Stimulated activated CD4-positive, alpha-beta T cell treated with anti-CD3 and anti-CD28 coated beads, TNF-alpha, amount 100 ng/mL, for 48 hours (primary cell): ENCODE measurements at places on chromosomes 2 and 18.
A peak's percentile ranks its signal among the peaks of the same experiment; 100 is the strongest.

DNA sequence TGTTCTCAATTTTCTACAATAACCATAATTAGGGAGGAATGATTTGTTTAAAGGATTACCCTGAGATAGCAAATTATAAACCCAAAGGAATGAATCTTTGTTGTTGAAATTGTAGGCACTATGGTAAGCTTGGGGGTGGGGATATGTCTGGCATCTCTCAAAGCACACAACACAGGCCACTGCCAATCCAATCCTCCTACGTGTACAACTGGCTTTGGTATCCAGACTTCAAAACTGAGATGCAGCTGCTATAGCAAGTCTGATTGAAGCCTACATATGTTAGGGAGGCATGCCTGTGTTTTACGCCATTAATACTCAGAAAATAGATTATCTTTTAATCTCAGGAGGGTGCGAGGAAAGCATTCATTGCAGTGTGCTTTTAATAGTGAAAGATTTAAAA, 5.9 kb upstream of the NCOA1 start:
- DNase-seq = no peak

DNA sequence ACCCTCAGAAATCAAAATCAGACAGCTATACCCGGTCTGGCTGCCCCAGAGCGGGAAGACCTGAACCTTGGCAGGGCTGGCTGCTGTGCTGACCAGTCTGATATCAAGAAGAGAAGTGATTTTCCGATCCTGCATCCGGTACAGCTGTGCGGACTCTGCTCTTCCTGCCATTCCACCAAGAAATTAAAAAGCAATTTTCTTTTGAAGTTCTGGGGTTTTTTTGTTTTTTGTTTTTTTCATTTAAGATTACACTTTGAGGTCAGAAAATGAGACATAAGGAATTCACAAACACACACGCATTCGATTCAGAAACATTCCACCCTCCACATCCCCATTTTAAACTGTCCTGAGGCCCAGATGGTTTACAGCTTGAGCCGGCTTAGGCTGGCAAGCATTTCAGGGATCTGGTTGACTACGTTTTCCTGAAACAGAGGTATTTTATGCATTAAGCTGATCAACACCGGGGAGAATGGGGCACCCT, 156.5 kb downstream of the COL6A3 start:
- no peak for DNase-seq

DNA sequence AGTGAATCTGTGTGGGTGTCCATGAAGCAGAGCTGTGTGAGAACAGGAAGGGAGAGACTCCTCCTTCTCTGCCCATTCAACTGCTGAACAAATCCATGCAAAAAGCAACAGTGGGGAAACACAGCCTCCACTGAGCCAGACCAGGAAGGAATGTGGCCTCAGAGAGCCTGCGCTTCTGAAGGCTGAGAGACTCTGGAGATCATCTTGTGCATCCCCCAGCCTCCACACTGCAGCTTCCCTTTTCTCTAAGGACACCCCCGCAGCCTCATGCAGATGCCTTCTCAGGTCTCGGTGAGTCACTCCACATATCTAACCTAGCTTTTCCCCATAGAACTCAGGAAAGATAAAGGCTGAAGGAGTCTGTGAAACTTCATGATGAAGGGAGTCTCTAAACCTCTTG, 402.9 kb downstream of the TNS1 start:
- no peak for DNase-seq

GRCh38 chr2:119366161-119366648, 429 bp downstream of the C2orf76 start:
- DNase-seq = no peak

DNA sequence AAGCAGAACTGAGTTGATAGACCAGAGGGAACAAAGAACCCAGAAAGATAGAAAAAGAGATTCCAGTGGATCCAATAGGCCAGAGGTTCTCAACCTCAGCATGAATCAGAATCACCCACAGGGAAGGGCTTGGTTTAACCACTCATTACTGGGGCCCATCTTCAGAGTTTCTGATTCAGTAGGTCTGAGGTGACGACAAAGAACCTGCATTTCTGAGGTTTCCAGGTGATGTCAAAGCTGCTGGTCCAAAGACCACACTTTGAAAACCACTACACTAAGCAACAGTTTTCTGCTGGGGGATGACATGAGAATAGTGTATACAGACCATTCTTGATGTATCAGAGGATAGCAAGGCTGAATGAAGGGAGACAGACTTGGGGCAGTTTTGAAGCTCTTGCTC, 296.9 kb upstream of the STON1 start:
- no peak for DNase-seq

- no peak for DNase-seq
Measured at GRCh38 chr18:22789600-22789999, 143.5 kb upstream of the RBBP8 start.

GRCh38 chr2:220510668-220511067, 883.2 kb downstream of the SLC4A3 start:
- no peak for DNase-seq

DNA sequence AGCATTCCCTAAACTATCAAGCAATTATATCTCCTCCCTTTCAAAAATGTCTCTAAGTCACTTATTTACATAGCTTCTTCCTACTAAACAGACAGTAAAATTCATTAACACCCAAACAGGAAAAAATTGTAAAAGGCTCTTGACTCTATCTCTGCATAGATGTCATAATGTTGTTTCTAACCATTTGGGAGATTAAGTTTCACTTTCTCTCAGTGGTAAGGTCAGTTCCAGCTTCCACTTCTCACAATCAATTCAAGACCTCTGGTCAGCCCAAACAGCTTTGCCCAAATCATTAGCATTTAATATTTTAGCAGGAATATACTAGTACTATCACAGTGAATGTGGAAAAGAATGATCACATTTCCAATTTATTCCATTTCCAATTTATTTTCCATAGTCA, 374.3 kb upstream of the MC4R start:
- no peak for DNase-seq

GRCh38 chr2:113700186-113700841, 56.1 kb downstream of the SLC35F5 start:
- DNase-seq = no peak

GRCh38 chr2:30184035-30184434, 37.2 kb downstream of the YPEL5 start:
- DNase-seq = no peak

DNA sequence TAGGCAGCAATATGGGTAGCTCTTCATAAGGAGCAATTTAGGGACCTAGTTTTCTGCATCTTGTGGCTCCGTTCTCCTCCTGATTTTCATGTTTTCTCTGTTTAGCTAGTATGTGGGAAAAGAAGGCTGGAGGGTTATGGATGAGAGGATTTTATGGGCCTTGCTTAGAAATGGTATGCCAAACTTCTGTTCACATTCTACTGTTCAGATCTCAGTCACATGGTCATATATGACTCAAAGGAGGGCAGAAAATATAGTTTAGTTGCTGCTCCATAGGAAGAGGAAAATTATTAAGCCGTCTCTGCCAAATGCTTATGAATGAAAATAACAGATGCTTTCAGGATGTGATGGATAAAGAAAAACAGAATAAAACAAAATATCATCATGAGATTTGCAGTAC, 361.8 kb upstream of the CWC22 start:
- no peak for DNase-seq

DNA sequence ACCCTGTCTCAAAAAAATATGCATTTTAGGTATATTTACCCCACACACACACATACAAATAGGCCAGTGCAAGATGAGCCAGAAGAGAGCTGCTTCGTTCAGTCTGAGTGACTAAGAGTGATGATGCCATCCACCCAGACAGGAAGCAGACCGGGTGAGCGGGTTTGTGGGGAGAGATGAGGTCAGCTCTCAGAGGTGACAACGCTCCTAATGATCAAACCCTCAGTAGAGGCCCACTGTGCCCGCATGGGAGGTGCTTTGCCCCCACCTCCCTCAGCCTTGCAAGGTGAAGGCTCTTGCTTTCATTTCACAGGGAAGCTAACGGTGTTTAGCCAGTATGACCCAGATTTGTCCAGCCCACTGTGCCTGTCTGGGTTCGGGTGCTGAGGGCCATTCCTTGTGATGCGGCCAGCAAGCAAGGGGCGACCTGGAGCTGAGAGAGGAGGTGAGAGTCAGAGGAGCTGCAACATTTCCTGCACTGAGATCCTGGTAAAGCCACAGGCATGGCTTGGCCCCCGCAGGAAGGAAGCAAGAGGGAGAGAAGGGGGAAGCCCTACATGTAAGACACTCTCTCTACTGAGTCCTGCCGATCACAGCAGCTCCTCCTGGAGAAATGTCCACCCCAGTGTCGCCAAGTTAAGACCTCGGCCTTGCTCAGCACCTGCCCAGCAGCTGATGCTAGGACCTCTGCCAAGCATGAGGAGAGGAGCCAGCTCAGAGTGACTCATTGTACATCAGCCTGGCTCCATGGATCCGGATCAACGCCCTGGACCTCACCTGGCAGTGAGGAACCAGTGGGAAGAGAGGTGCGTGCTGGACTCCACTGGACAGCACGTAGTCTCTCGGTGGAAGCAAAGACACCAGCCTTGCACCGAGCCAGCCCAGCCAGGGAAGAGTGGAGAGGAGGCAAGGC, 37.0 kb downstream of the NIFK start:
- DNase-seq = peak; percentile 82

- no peak for DNase-seq
Measured at GRCh38 chr2:135667045-135667444, 74.6 kb upstream of the UBXN4 start.

GRCh38 chr2:20897047-20897446, 74.1 kb upstream of the LDAH start:
- no peak for DNase-seq

- no peak for DNase-seq
Measured at GRCh38 chr2:232940724-232941123, 70.7 kb downstream of the SNORC start.

DNA sequence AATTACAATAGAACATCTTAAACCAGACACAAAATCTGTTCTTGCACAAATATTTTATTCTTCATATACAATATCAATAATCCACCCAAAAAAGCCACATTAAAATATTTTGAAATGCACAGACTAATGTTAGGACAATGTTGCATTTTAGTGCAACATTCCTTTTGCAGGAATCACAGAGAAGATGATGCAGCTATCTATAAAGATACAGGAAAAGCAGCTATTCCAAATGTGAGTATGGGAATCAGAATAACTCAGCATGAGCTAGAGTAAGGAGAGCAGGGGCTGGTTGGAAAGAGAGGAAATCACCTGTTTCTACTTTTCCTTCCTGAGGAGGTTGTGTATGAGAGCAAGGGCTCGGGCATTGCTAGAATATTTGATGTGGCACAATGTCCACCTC, 4.8 kb downstream of the C2orf66 start:
- DNase-seq = no peak

DNA sequence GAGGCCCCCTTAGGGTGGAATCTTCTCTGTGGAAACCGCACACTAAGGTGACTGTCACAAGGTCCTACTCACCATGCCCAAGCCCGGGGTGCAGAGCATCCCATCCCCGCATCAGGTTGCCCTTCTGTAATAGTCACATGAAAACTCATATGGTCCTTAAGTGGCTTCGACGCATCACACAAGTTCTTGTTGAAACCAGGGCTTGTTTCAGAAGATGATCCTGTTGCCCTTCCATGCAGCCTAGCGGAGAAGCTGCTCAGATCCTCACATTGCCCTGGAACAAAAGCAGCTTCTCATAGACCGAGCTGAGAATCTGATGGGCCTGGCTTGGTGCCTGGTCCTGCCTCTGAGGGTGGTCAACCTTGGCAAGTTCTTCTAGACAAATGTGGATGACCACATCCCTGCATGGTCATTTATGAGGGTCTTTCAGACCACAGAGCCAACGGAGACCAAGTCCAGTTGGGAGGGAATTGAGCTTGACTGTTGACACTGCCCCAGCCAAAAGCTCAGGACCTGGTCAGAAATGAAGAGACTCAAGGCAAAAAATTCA, 54.1 kb downstream of the PDCL3 start:
- no peak for DNase-seq

GRCh38 chr2:31729065-31729439, 148.3 kb upstream of the SRD5A2 start:
- no peak for DNase-seq

DNA sequence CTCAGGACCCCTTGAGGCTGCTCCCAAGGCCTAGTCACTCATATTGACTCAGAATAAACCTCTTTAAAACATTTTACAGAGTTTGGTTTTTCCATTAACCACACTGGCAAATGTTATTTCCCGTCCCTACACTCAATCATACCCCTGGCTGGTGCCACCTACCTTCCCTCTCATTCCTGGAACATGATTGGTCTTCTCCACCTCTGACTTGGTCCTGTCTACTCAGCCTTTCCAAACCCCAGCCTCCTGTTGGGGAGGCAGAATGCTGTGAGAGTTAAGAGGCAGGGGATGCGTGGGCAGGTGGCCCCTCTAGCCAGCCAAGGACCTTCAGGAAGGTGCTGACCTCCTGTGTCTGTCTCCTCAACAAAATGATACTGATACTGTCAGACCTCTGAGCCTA, 149.3 kb downstream of the CABLES1 start:
- DNase-seq = no peak

GRCh38 chr2:164903951-164904350, 51.4 kb downstream of the SLC38A11 start:
- no peak for DNase-seq

GRCh38 chr2:177419274-177419673, 26.7 kb downstream of the AGPS start:
- no peak for DNase-seq

- no peak for DNase-seq
Measured at GRCh38 chr2:107719141-107719540, 107.6 kb upstream of the RGPD4 start.

DNA sequence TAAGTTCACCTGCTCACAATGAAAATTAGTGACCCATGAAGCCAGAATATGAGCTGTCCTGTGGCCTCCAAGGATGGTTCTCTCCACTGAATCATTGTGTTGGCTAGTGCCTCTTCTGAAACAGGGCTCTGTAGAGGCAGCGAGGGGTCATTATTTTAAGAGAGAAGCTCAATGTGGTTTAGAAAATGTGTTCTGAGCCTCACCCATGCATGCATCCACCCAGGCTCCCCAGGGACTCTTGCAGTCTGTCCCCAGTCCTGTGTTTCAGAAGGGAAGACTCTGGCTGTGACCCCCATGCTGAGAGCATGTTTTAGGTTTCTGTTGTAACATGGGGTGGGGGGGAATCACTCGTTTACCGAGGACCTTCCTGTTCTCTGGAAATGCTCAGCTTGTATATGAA, 135.2 kb downstream of the RNF144A start:
- no peak for DNase-seq

- DNase-seq = no peak
Measured at GRCh38 chr18:31774477-31774785, 13.8 kb upstream of the SLC25A52 start.

GRCh38 chr2:18117592-18117991, 239.1 kb downstream of the KCNS3 start:
- no peak for DNase-seq

GRCh38 chr2:46655551-46656436, 176.4 kb downstream of the TMEM247 start:
- DNase-seq = no peak

DNA sequence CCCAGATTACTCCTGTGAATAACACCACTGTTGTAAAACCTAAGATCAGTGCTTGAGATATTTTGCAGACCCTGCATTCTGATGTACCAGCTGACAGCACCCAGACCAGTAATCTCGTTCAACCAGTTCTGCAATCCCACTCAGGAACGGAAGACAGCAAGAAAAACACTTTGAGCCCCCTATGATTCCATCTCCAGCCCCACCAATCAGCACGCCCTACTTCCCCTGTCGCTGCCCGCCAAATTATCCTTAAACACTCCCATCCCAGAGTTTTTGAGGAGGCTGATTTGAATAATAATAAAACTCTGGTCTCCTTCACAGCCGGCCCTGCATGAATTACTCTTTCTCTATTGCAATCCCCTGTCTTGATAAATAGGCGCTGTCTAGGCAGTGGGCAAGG, 173.9 kb upstream of the CDH2 start:
- DNase-seq = no peak

- DNase-seq = no peak
Measured at GRCh38 chr18:53421869-53422268, 802.6 kb downstream of the MBD2 start.

- no peak for DNase-seq
Measured at GRCh38 chr2:17573804-17574175, 33.3 kb downstream of the VSNL1 start.
